ENCODE measurements at places on chromosomes 3 and 15. TPM values are rescaled to one million over a fixed set of nuclear protein-coding genes. Genes with fewer than 3 reads are reported as not detected.

IP6K1 gene
- polyA plus RNA-seq = 24.5 TPM

- DNase-seq = no peak
Measured at GRCh38 chr3:60636846-60637245, 614.4 kb downstream of the FHIT start.

PCBP4 gene
- 25.2 TPM for polyA plus RNA-seq

DNA sequence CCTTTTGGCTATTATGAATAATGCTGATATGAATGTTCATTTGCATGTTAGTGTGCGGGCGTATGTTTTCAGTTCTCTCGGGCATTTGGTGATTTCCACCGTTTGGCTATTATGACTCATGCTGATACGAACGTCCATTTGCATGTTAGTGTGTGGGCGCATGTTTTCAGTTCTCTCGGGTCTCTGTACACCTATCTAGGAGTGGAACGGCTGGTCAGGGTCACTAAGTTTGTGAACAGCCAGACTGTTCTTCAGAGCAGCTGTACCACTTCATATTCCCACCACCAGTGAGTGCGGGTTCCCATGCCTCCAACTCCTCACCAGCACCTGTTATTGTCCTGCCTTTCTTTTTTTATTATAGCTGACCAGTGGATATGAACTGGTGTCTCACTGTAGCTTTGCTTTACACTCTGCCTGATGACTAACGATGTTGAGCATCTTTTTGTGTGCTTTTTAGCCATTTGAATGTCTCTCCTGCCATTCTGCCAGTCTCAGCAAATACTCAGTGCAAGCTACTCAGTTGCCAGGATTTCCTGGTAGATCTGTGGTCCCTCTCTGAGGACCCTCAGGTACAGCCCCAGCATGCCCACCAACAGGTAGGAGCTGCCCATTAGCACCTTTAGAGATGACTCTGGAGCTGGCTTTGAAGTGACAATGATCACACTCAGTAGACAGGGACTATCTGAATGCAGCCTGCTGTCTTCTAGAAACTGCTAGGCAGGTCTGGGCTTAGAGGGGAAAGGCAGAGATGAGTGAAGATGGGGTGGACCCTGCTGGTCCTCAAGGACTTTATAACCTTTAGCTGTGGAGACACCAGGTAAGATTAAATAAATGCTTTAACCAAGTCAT lies 141.1 kb downstream of the XXYLT1 start:
- DNase-seq = no peak

GRCh38 chr3:67335813-67336212 lies 318.6 kb downstream of the SUCLG2 start:
- no peak for DNase-seq

- no peak for DNase-seq
Measured at GRCh38 chr3:170977949-170978745, 48.4 kb downstream of the SLC2A2 start.

GRCh38 chr3:172038798-172039435 lies 461 bp upstream of the FNDC3B start:
- DNase-seq = no peak

DNA sequence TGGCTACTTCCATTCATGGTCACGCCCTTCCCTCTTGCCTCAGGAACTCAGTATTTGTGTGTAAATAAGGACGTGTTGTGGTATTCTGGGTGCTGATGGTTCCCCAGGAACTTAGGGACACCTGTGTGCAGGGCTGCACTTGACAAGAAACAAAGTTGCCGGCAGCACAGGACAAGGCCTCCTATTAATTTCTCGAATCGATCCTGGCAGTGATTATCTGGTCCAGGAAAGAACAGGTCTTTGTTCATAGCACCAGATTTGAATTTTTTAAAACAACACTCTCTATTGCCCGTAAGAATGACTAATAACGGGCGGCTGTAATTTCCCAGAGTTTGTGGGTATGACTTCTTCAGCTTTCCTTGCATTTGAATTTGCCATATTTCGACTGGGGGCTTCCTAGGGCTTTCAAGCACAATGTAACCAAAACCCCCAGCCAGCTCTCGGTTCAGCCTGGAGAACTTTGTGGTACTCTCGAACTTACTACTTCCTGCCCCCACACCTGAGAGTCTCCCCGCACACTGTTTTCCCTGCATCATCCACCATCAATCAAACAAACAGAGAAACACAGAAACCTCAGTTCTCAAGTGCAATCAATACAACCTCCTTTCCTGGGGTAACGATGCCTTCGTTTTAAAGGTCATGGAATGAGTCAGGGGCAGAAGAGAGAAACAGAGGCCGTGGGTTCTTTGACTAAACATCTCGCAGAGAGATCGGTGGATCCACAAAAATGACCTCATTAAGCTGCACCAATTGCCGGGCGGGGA lies 241.7 kb upstream of the ICE2 start:
- DNase-seq = no peak

GPR27 gene
- polyA plus RNA-seq = 0.14 TPM

ZNF662 gene
- polyA plus RNA-seq = 0.57 TPM

GRCh38 chr15:45274636-45275380 lies 22.8 kb downstream of the SLC28A2 start:
- DNase-seq = no peak

IL17RD gene
- 1.6 TPM for polyA plus RNA-seq

GRCh38 chr3:87792534-87793336 lies 266.1 kb downstream of the CGGBP1 start:
- DNase-seq = no peak

MYRIP gene
- polyA plus RNA-seq = 0.01 TPM

DNA sequence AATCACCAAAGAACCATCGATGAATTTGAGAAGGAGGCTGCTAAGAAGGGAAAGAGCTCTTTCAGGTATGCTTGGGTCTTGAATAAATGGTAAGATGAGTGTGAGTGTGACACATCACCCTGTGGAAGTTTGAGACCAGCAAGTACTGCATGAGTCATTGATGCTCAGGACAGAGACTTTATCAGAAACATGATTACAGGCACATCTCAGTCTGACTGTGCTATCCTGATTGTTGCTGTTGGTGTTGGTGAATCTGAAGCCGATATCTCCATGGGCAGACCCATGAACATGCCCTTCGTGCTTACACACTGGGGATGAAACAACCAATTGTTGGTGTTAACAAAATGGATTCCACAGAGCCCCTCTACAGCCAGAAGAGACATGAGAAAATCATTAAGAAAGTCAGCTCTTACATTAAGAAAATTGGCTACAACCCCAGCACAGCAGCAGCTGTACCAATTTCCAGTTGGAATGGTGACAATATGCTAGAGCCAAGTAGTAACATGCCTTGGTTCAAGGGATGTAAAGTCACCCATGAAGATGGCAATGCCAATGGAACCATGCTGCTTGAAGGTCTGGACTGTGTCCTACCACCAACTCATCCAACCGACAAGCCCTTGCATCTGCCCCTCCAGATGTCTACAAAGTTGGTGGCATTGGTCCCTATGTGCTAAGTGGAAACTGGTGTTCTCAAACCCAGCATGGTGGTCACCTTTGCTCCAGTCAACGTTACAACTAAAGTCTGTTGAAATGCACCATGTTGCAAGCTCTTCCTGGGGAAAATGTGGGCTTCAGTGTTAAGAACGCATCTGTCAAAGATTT lies 20.5 kb downstream of the TM4SF4 start:
- DNase-seq = peak; percentile 44

- DNase-seq = no peak
Measured at GRCh38 chr3:46877406-46878125, at the start of gene PTH1R. PTH1R (plus strand) TSS chr3:46877721; CDS start chr3:46883560, 5,839 bp downstream.

- no peak for DNase-seq
Measured at GRCh38 chr15:66797921-66798320, 95.9 kb downstream of the SMAD6 start.

GRCh38 chr3:128867200-128868125 lies 12.0 kb upstream of the ACAD9 start:
- DNase-seq = peak; percentile 94

SPESP1 gene
- polyA plus RNA-seq = 3.8 TPM

ZNF385D gene
- 0.25 TPM for polyA plus RNA-seq

SERPINI1 gene
- 2.2 TPM for polyA plus RNA-seq

All from keratinocyte (primary cell).